NCI-H1105 (cell line): ENCODE measurements at places on chromosomes 5 and 9.

DNA sequence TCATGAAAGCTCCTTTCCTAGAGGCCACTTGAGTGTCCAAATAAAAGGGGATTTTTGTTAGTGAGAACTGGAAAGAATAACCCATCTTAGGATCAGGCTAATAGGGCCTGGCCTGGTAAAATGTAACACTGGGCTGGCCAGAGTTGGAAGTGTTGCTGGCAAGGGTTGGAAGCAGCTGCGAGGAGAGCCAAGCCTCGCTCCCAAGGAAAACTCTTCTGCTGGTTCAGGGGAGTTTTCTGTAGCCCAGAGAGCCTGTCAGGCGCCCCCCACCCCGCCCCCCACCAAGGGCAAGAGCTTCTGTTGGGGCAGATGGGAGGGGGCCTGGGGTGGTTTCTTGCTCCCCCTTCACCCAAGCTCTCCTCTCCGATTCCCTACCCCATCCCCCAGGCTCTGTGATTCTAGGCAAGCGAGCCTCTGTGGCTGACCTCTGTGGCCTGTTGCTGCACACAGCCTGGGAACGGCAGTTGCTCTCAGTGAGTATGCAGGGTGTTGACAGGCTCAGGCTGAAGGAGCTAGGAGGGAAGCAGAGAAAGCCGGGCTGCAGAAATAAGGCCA is 547.8 kb downstream of the CCDC171 start:
- DNase-seq: no peak

GRCh38 chr5:122101636-122102285 is 23.7 kb upstream of the LOX start:
- peak; percentile 14 for DNase-seq

DNA sequence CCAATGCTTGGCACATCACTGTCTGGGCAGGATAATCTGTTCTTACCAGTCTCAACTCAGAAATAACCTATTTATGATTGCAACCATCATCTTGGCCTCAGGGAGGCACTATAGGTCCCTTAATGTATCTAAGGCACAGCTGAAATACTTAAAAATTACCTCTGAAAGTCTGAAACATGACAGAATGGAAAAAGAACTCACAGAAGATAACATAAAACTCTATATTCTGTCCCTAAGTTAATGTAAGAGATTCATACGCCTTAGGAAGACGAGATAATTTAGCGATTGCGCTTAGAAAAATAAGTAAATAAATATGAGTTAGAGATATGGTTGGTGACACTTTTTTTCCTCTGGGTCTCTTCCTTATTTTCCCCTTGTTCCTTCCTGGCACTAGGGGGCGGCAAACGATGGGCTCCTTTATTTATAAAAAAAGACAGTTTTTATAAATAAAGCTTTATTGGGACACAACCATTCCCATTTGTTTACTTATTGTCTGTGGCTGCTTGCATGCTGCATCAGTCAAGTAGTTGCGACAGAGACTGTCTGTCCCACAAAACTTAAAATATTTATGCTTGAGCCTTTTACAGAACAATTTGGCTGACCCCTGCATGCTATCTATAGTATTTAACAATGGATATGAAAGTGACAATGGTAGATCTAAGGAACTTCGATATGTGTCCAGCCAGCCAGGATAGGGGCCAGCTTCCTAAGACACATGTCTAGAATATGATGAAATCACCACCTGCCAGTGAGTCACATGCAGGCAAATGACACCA is 79.6 kb downstream of the PDE4D start:
- peak; percentile 4 for DNase-seq

- DNase-seq: no peak
These were observed 463.6 kb upstream of the DAP start for GRCh38 chr5:11224436-11225187.

DNA sequence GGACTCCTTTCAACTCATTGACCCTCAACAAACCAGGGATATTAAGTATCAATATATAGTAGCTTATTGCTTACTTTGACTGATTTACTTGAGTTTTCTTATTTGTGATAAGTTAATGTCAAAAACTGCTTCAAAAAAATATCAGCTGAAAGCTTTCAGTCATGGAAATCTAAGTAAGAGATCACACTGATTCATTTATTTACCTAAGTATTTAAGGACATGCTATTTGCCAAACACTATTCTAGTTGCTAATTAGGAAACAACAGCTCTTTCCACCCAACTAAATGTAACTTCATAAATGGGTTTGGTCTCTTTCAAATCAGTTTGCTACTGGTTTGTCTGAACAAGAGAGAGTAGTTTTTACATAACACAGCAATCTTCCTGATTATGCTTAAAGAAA is 48.2 kb downstream of the CHD1 start:
- no peak for DNase-seq

DNA sequence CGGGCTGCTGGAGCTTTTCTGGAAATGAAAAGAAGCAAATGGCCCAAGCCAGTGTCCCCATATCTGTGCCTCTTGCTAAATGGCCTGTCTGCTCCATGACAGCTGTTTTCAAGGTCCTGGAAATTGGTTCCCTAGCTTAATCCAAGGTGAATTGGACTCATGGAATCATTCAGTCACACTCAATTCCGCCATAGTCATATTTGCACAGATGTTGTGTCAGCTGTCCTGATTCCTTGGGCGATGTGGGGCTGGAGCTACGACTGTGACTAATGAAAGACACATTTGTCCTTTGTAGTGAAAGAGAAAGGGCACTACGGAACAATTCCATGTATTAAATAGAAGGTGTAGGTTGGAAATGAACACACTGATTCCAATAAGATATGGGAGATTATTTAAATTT is 102.9 kb upstream of the MEGF10 start:
- no peak for DNase-seq

- DNase-seq: no peak
These were observed 41.9 kb downstream of the TNFAIP8 start for GRCh38 chr5:119397518-119398380.

DNA sequence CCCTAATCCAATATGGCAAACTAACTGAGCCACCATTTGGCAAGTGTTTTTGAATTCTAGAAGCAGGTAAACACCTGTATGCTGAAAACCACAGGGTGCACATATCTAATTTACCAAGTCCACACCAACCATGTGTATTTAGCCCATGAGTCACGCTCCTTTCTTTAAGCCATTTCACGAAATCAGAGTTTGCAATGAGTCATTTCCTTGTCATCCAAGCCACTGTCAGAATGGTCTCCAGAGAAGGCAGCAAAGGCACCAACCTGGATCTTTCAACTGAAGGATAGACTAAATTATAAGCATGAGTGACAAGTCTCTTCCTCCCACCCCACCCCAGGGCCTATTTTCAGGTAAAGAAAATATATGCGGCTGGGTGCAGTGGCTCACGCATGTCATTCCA is 110.0 kb downstream of the PAX5 start:
- no peak for DNase-seq

DNA sequence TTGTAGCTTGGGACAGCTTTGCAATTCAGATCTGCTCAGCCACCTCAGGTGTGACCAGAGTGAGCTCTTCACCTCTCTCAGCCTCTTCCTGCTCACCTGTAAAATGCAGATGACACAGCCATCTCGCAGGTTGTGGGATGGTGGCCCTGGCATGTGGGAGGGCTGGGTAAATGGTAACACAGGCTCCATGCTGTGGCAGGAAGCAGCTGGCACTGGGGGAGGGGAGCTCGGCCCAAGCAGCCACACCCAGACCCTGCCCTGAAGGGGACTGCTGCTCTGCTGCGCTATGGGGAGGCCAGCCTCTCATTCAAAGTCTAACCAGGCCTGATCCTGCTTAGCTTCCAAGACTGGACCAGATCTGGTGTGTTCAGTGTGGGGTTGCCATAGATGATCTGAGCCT is 24.1 kb downstream of the PHF2 start:
- no peak for DNase-seq

DNA sequence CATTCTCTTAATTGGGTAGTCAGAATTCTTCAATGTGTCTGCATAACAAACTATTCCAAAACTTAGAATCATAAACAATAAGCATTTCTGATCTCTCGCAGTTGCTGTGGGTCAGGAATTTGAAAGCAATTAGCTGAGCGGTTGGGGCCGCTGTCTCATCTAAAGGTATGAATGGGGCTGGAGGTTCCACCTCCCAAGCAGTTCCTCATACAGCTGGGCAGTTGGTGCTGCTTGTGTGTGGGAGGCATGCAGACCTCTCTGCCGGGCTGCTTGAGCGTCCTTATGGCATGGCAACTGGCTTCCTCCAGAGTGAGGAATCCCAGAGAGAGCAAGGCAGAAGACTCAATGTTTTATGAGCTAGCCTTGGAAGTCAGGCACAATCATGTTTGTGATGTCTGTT is 30.2 kb upstream of the SEMA4D start:
- DNase-seq: no peak
